ENCODE measurements at places on chromosomes 12 and 14.
A peak's percentile ranks its signal among the peaks of the same experiment; 100 is the strongest.

DNA sequence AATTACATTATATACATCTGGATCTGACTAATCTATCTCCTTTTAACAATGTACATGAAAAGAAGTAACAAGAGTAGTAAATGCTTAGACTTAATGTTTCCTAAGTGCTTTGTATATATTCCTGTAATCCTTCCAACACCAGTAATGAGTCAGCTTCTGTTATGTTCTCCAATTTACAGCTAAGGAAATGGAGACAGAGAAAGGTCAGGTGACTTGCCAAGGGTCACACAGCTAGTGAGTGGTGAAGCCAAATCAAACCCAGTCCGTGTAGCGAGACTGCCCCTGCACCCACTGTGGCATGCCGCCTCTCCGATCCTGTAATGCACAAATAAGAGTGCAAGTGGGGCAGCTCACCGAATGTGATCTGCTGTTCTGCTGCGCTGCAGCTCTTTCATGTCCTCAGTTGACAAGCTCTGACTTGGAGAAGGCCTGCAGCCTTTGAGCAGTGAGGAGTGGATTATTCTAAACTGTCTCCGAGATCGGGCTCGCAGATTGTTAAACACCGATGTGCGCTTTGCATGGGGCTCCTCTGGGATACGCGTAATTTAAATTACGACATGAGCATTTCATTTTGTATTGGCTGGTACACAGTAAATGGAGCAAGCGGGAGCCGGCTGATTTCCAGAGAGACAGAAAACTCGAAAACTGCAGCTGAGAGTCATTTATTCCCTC, 65.1 kb upstream of the KTN1 start:
- DNase-seq: no peak

DNA sequence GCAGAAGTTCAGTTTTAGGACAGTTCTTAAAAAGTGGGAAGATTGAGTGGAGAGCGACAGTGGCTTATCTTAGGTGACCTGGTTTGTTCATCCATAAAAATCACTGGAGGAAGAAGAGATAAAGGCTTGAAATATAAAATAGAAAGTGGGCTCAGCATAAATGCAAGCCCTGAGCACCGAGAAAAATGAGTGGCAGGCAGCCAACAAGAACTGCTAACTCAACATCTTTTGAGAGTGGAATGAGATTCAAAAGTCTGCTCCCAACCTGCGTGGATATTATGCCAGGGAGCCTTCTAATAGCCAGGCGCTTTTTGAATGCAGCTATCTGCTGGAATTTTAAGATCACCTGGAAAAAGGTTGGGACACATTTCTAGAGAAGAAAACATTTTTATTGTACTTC, 666.5 kb downstream of the FLRT2 start:
- no peak for DNase-seq

DNA sequence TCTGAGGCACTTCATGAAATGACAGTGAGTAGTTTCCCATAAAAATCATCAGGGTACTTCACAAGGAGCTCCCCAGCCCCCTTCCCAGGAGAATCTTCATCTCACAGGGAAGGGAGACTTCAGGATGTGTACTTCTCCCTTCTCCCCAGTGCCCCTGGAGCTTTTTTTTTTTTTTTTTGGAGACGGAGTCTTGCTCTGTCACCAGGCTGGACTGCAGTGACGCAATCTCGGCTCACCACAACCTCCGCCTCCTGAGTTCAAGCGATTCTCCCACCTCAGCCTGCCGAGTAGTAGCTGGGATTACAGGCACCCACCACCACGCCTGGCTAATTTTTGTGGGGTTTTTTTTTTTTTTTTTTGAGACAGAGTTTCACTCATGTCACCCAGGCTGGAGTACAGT, 10.4 kb downstream of the ITPK1 start:
- DNase-seq: peak; percentile 70

DNA sequence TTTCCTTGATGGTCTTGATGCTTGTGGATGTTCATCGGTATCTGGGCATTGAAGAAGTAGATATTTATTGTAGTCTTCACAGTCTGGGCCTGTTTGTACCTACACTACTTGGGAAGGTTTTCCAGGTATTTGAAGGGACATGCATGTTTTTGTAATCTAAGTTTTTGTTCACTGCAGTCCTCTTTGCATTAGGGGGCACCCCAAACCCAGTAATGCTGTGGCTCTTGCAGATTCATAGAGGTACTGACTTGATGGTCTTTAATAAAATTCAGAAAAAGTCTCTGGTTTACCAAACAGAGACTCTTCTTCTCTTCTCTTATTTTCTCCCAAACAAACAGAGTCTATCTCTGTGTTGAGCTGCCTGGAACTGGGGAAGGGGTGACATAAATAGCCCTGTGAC, 150.9 kb upstream of the SLC16A7 start:
- DNase-seq: peak; percentile 43

GRCh38 chr14:20412411-20412810, 890 bp downstream of the TEP1 start:
- peak; percentile 28 for DNase-seq

DNA sequence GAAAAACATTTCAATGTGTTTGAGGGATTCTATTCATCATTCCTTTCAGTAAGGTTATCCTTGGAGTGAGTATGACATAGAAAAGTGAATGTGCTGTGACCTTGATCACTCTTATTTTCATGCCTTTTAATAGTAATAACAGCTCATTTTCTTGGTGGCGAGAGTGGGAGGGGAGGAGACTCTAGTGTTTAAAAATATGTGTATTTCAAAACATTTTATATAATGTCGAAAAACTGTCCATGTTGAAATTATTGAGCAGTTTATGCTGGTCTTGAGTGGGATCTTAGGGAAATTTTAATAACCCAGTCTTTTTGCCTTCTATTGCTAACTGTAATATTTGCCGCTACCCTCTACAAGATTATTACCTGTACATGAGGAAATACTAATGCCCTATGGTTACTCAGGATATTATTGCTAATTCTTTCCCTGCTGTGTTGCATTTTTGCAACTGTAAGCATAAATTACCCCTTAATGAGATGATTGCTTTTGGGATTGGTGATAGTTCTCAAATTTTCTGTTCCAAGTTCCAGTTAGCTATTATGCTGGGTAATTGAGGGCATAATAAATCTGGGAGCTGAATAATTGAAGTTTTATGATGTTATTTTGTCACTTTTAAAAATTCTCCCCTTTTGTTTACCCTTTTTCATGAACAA, 21.9 kb downstream of the ATF7IP start:
- no peak for DNase-seq

DNA sequence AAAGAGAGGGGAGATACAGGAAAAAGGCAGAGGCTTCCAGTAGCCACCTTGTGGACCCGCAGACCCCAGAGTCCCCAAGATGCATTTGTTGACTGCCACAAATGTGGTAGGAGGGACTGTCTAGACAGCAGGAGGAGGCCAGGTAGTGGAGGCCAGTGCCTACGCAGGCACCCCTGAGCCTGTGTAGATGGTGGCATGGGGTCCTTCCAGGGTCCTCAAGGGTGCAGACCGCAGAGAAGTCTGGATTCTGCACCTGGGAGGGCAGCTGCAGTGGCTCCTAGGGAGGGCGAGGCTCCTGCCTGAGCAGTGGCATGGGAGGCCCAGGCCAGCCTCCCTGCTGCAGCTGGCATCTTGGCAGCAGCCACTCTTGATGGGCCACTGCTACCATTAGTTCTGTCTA, 119.7 kb downstream of the NTS start:
- DNase-seq: no peak

- no peak for DNase-seq
Observed at GRCh38 chr12:79114896-79115295, 250.3 kb downstream of the SYT1 start.

- no peak for DNase-seq
Observed at GRCh38 chr12:28814246-28814645, 334.8 kb upstream of the FAR2 start.

DNA sequence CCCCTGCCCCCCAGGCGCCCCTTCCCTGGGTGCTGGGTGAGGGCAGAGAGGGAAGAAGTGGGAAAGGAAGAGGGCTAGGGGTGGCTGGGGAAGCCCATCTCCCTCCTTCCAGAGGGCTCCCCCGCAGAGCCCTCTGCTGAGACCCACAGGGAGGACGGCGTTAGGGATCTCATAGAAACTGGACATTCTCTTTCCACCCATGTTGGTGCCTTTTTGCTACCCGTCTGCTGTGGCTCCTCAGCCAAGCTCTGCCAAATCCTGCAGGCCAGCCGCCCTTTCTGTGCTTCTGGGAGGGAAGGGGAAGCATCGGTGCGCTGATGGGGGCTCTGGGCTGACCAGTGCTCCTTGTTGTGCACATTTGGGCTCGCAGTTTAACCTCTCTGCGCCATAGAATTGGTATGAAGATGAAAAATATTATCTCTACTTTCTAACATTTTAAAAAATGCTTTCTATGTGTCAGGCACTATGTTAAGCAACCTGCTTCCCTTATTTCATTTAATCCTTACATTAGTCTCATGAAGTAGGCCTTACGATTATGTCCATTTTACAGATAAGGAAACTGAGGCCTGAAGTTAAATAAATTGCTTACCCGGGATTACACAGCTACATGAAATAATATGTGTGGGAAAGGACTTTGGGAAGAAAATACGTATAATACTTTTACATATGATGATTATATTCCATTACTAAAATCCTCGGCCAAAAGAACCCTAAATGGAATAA, 981 bp downstream of the SLC48A1 start:
- peak; percentile 36 for DNase-seq

DNA sequence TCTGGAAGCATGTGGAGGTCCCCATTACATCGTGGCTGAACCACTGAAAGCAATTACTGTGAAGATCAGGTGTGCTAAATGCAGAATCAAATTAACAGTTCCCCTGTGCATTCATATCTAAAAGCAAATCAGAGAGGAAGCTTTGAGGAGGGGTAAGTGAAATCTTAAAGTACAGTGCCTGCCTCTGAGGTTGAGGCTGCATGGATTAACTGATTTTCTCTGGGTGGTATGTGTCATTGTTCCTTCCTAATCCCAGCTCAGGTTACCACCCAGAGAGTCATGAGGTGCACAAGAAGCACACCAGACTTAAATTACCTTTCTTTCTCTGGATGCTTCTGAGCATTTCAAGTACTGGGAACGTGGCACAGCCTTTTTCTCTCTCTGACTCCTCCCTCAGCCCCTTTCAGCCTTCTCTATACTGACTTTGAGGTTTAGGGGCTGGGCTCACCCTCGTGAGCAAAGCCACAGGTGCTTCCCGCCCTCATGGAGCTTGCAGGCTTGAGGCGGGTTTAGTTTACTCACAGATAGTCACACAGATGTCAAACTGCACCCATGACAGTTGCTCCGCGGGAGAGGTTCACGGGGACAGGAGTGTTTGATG, 237.6 kb upstream of the CRY1 start:
- DNase-seq: peak; percentile 54

GRCh38 chr12:77352946-77353345, 287.6 kb upstream of the E2F7 start:
- no peak for DNase-seq

GRCh38 chr14:68141281-68142088, 321.9 kb downstream of the RAD51B start:
- DNase-seq: no peak

DNA sequence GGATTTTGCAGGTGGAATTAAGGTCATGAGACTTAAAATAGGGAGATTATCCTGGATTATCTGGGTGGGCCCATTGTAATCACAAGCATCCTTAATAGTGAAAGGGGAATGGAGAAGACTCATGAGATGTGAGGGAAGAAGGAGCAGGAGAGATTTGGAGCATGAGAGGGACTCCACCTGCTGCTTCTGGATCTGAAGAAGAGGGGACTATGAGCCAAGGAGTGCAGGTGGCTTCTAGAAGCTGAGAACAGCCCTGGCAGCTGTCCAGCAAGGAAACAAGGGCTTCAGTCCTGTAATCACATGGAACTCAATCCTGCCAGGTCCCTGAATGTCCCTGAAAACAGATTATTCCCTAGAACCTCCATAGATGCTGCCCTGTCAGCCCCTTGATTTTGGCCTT, 67.8 kb downstream of the PELI2 start:
- DNase-seq: no peak

GRCh38 chr12:47907851-47908454, 3.2 kb upstream of the VDR start:
- DNase-seq: no peak

GRCh38 chr14:72688990-72689671, 204.8 kb downstream of the DPF3 start:
- DNase-seq: no peak

GRCh38 chr14:70148911-70149595, 39.7 kb downstream of the SLC8A3 start:
- DNase-seq: peak; percentile 47

DNA sequence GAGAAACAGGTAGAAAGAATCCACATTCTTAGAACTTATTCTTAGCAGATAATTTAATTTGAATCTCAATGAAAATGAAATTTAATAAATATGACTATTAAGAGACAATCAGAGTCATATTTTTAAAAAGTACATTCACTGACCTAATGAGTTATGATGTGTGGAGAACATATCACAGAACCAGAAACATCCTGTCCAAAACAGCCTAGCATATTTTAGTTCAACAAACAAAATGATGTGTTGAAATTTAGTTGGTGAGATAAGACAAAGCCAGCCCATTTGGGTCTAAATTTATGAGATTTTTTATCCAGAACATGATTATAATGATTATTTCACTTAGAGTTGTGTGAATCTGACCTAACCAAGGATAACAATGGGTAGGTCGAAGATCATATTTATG, 25.8 kb downstream of the GABARAPL1 start:
- DNase-seq: no peak

GRCh38 chr14:43778570-43778936, 728.5 kb downstream of the FSCB start:
- DNase-seq: no peak

DNA sequence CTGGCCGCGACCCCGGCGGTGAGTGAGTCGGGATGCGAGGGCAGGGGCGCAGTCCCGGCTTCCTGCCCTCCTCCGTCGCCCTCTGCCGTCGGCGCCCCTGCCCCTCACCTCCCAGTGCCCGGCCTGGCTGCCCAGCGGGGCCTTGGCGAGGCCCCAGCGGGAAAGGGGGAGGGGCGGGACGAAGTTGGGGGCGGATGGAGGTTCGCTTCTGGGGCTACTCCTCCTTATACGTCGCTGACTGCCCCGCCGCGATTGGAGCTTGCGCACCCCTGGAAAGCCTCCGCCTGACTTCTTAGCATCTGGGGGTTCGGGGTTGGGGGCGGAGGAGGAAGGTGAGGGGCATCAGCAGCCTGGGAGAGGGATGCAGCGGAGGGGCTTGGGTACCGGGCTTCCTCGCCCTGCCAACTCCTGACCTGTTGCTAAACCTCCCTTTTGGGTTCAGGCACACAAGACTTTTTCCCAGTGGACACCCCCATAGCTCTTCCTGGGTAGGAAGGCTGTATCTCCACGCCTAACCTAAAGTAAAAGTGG, 406 bp downstream of the TMEM263 start:
- peak; percentile 74 for DNase-seq

- DNase-seq: peak; percentile 48
Observed at GRCh38 chr12:8011331-8011730, 21.2 kb upstream of the FOXJ2 start.

DNA sequence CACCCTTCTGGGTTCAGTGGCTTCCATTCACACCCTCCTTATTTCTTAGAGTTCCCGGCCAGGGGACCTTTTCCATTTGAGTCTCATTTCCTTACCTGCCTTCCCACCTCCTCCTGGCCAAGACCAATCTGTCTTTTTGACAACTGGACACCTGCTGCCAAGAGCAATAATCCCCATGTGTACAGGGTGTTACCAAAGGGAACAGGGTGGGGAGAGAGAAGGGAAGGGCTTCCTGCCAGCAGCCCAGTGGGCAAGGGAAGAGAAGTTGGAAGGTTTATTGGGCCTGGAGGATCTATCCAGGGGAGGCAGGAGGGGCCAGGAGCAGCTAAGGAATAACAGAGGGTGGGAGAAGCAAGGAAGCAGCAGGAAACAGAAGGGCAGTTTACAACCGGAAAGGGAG, 346.2 kb downstream of the C12orf75 start:
- no peak for DNase-seq

- no peak for DNase-seq
Observed at GRCh38 chr12:101995684-101996083, 66.1 kb downstream of the WASHC3 start.

Measured in hematopoietic multipotent progenitor cell treated with erythropoietin and hydrocortisone succinate and interleukin-3 and kit ligand, for 4 days (in vitro differentiated cells).